ENCODE measurements at places on chromosomes 11 and 22. TPM values are rescaled to one million over a fixed set of nuclear protein-coding genes. Genes with fewer than 3 reads are reported as not detected.

DNA sequence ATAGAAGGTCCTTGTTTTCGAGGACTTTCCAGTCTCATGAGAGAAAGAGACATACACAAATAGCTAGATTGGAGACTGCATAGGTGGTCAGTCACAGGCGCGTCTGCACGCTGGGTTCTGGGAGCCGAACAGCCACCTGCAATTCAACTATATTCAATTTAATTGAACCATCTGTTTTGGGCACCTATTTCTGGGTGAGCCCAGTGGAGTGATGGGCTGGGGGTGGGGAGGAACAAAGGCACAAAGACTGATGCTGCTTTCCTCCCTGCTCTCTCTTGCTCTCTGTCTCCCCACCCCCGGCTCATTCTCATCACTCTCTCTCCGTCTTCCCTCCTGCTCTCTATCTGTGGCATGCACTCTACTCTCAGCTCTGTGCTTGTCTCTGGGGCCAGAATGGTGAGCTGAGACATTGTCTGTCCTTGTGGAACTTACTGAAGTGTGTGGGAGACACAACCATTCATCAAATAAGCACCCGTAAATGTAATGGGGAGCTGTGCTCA is 48.1 kb upstream of the B3GAT1 start:
- H3K4me3 ChIP-seq: no peak overlapping the region
- no peaks in the 10 kb centered on the region for H3K4me1 ChIP-seq
- no peaks in the 10 kb centered on the region for H3K27me3 ChIP-seq
- H3K27ac ChIP-seq: no peak overlapping the region

DNA sequence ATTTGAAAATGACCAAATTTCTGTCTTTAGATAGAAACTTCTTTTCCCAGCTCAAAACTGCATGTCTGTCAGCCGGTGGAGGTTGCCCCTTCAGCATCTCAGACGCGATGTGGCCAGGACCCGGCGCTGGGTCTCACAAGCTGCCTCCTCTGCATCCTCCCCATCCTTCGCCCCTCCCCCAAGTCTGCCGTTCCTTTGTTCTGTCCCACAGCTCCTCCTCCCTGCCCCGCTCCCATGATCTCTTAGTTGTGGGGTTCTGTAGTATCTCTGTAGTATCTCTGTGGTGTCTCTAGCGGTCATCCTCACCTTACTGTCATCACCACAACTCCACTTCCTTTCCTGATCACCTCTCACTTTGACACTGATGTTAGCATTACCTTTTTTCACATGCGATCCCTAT is 49.9 kb downstream of the TRAF6 start:
- no peaks in the 10 kb centered on the region for H3K36me3 ChIP-seq
- H3K27ac ChIP-seq: no peak overlapping the region
- H3K4me1 ChIP-seq: no peaks in the 10 kb centered on the region

DNA sequence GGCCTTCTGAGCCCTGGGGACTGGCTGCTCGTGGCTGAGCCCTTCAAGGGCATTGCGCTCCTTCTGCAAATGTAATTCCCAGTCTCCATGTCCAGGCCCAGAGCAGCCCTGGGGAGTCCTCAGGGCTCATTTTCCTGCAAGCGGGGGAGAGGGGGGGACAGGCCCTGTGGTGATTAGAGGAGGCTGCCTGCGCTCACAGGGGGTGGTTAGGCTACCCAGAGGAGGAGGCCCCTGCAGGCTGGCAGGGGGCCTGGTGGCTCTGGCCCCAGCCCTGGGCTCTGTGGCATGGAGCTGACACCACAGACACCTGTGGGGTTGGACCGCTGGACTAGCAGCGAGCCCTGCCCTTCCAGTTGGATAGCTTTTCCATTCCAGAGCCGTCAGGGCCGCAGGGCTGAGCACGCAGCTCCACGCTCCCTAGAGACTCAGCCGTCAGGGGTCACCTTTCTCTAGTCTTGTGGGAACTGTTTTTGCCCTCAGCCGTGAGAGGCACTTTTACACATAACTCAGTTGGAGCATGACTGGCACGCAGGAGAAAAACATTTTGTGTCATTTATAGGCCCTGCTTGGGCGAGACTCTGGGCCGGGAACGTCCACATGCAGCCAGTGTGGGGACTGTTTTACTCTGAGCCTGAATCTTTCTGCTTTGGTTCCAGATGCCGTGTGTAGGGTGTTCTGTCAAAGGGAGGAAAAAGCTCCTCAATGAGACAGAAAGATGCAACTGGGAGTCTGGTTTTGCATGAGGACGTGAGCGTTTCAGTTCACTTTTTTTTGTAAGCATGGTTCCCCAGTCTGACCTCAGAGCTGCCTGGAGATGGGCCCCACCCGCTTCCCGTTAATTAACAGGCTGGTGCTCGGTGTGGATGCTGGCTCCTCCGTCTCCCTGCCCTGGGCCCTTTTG is 58.1 kb downstream of the LRP5 start:
- no peaks in the 10 kb centered on the region for H3K36me3 ChIP-seq
- peak; percentile 87 for DNase-seq
- H3K27me3 ChIP-seq: no peaks in the 10 kb centered on the region

GRCh38 chr11:92527467-92527866 is 302.8 kb downstream of the FAT3 start:
- H3K4me3 ChIP-seq: no peak overlapping the region
- DNase-seq: no peak
- no peak overlapping the region for H3K27ac ChIP-seq
- H3K4me1 ChIP-seq: no peaks in the 10 kb centered on the region
- H3K27me3 ChIP-seq: no peaks in the 10 kb centered on the region

The TMPRSS5 gene
- polyA plus RNA-seq: 0.86 TPM

The OR52E8 gene
- not detected for polyA plus RNA-seq

The PRR33 gene
- polyA plus RNA-seq: not detected

All from B cell (primary cell).